ENCODE measurements at places on chromosomes 3 and 15. TPM values are rescaled to one million over a fixed set of nuclear protein-coding genes. Genes with fewer than 3 reads are reported as not detected.

The IL16 gene
- total RNA-seq, result not detected

The CLRN1 gene
- not detected for total RNA-seq

The FAM81A gene
- total RNA-seq, result 0.06 TPM

The PLA2G4B gene
- 1.2 TPM for total RNA-seq

The TKT gene
- 235 TPM for total RNA-seq

The STARD9 gene
- total RNA-seq, result 4.8 TPM

The WWTR1 gene
- 73.5 TPM for total RNA-seq

The CYP1A2 gene
- not detected for total RNA-seq

The LRRIQ4 gene
- not detected for total RNA-seq

The CPN2 gene
- total RNA-seq, result not detected

The CPNE9 gene
- not detected for total RNA-seq

The SLC12A8 gene
- total RNA-seq, result 6.4 TPM

The ISLR gene
- total RNA-seq, result 0.13 TPM

The CCR8 gene
- not detected for total RNA-seq

The LEKR1 gene
- 1.5 TPM for total RNA-seq

The ARL14 gene
- not detected for total RNA-seq

The GNAT1 gene
- not detected for total RNA-seq

The CFAP100 gene
- not detected for total RNA-seq

The PODXL2 gene
- total RNA-seq, result 4.3 TPM

The SPINT1 gene
- total RNA-seq, result not detected

The SLCO3A1 gene
- under 0.01 TPM for total RNA-seq

The KBTBD8 gene
- total RNA-seq, result 1.2 TPM

The FBLN2 gene
- total RNA-seq, result 0.19 TPM

The PYGO1 gene
- 10.5 TPM for total RNA-seq

The ACKR4 gene
- total RNA-seq, result not detected

The GOLGA6B gene
- total RNA-seq, result not detected

The BCL2A1 gene
- not detected for total RNA-seq

The GHRL gene
- total RNA-seq, result not detected
